ENCODE measurements at places on chromosomes 1 and 21.

GRCh38 chr1:244801246-244801645, 34.2 kb upstream of the COX20 start:
- DNase-seq, result no peak

- DNase-seq, result no peak
These were observed 140.5 kb downstream of the ZBTB18 start for GRCh38 chr1:244191581-244191980.

- no peak for DNase-seq
These were observed 15.1 kb downstream of the SH2D2A start for GRCh38 chr1:156801409-156802121.

DNA sequence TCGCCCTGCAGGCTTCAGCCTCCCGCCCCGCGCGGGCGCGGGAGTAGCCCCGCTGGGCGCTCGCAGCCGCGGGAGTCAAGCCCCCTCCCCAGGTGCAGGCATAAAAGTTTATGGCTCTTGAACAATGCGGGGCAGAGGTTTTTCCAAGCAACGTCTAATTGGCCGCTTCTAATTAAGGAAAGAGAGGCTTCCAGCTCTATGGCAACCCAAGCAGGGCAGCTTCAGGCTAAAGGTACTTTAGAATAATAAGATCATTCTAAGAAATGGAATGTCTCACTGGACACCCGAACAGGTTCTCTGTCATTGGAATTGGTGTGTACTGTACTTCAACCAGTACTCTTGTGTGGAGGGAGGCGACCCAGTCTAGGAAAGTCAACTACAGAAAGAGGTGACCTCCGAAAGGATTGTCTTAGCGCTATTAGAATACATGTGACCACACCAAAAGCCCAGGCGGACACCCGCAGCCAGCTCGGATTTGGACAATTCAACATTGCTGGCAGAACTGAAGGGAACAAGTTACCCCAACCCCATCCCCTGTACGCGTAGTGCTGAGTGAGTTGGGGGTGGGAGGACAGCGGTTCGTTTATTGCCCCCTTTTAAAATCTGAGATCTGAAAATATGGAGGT, 12.5 kb downstream of the NR5A2 start:
- DNase-seq, result no peak

GRCh38 chr1:225329041-225329440, 98.8 kb downstream of the LBR start:
- no peak for DNase-seq

DNA sequence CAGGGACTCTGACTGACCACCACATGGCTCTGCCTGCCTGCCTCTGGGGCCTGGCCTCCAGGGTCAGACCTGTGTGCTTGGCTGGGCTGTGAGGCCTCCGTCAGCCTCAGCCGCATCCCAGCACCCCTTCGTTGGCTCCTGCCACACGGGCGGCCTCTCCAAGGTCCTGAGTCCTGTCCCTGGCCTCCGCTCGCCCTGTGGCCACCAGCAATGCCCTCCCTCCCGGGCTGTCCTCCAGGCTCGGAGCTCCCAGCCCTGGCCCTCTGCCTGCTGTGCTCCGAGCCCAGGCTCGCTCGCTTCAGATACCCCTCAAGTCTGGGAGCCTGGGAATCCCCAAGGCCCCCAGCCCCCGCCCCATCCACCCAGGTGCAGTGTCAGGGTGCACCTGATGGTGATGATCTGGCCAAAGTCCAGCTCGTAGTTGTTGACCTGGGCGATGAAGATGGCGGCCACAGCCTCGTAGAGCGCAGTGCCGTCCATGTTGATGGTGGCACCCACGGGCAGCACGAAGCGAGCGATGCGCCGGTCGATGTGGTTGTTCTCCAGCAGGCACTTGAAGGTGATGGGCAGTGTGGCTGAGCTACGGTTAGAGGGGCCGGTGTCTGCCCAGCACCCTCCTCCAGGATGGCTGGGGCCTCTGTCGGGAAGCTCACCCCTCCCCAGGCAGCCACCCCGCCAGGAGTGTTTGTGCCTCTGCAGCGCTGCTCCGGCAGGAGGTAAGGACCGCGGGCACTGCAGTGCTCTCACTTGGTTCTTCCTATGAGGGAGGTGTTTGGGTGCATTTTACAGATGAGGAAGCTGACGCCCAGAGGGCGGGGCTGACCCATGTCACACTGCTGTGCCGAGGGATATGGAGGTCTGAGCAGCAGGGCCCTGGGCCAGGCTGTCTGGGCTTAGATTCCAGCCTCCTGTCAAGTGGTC, 28.5 kb downstream of the PODN start:
- DNase-seq, result no peak

DNA sequence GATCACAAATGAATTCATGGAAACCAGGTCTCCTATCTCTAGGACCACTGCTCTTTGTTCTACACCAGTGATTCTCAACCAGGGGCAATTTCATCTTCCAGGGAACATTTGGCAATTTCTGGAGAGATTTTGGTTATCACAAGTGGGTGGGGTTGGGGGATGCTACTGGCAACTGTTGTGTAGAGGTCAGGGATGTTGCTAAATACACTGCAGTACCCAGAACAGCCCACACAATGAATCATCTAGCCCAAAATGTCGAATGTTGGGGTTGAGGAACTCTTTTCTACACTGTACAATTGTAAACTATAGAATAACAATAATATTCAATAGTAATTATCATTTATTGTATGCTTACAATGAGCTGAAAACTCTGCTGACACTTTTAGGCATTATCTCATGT, 55.7 kb upstream of the UBE2U start:
- no peak for DNase-seq

DNA sequence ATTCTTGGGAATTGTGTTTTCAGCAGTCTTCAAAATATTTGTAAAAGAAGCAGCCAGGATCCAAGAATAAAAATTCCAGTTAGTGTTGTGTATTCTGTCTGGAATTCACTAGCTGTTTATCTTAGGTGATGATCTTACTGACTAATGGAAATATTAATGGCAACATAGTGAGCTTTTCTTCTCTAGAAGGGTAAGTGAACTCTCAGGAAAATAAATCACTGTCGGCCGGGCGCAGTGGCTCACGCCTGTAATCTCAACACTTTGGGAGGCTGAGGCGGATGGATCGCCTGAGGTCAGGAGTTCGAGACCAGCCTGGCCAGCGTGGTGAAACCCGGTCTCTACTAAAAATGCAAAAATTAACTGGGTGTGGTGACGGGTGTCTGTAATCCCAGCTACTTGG, 87.4 kb upstream of the KIF1B start:
- DNase-seq, result no peak

- no peak for DNase-seq
These were observed 11.4 kb upstream of the PRELP start for GRCh38 chr1:203464226-203464625.

Data from right hindlimb (tissue), 1 donor.